ENCODE measurements at places on chromosomes 4 and X.

- no peak for DNase-seq
Measured at GRCh38 chrX:47814851-47815250, 21.9 kb upstream of the ZNF81 start.

- DNase-seq: no peak
Measured at GRCh38 chrX:122184791-122185190, 999.3 kb upstream of the GRIA3 start.

DNA sequence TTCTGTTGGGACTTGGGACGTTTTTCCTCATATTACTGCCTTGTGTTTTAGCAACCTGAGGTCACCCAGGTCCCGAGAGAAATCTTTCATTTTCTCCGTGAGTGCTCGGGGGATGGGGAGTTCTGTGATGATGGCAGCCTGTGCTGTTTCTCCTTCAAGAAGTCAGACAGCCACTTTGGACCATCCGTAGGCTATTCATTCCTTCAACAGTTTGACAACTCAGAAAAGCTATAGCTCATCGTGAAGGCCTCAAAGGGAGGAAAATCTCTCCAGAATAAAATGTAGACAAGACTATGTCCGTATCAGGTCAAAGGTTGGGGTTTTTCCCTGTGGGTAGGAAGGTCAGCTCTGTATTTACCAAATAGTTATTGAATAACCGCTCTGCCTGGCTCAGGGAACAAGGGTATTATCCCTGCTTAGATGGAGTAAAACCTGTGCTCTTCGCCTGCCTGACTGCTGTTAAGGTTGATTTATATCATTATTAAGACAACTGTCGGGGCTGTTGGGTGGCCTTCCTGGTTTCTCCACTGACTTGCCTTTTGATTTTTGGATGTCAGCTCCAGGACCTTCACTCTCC, 36.6 kb downstream of the FAM114A1 start:
- DNase-seq: no peak

- no peak for DNase-seq
Measured at GRCh38 chrX:37993837-37994619, 12.3 kb upstream of the SYTL5 start.

DNA sequence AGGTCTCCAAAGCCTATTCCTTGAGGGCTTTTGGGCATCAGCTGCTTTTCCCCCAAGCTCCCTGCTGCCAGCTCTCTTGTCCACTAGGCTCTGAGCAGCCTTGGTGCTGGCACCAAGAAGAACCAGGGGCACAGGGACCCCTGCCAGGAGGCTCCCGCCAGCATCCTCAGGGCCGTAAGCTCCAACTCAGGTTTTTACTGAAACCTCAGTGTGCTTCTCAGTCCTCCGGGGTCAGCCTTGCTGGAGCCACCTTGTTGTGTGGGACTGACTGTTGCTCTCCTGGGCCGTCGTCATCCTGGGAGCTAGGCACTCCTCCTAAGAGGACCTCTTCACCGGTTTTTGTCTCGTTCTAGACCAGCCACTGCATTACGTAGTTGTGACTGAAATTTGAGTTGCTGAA, 38.9 kb downstream of the NOP14 start:
- DNase-seq: no peak

DNA sequence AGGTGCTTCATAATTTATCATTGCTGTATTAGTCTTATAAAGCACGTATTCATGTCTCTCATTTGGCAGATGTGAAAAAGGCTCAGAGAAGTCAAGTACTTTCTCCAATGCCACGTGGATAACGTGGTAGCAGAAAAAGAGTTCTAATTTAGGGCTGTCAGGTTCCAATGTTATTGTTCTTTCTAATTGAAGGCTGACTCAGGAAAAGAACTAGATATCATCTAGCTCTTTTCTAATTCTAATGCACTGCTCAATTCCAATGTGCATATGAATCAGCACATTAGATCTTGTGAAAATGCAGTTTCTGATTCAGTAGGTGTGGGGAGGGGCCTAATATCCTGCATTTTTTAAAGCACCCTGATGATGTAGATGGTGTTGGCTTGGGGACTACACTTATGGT, 22.8 kb downstream of the AGA start:
- no peak for DNase-seq

- DNase-seq: no peak
Measured at GRCh38 chr4:152578670-152579069, 42.8 kb upstream of the FBXW7 start.

GRCh38 chrX:128622296-128622695, 570.1 kb upstream of the ACTRT1 start:
- DNase-seq: no peak

- no peak for DNase-seq
Measured at GRCh38 chr4:55931043-55931442, 17.7 kb upstream of the CEP135 start.

GRCh38 chr4:95059663-95060062, 301.9 kb downstream of the BMPR1B start:
- no peak for DNase-seq

- DNase-seq: no peak
Measured at GRCh38 chrX:44874420-44875184, 1.6 kb downstream of the KDM6A start.

DNA sequence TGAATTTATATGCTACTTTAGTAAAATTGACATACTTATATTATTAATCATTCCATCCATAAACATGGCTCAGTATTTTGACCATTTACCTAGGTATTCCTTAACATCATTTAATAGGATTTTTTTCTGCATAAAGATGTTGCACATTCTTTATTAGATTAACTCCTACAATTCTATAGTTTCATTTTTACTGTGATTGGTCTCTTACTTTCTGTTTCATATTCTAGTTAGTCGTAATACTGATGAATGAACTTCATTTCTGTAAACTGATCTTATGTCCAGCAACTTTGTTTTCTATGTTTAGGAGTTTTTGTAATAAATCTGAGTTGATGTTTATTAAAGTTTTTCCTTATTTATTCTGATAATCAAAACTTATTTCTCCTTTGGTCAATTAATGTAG, 278.2 kb upstream of the CXXC4 start:
- no peak for DNase-seq

GRCh38 chr4:187666697-187667494, 328.7 kb upstream of the ZFP42 start:
- no peak for DNase-seq

DNA sequence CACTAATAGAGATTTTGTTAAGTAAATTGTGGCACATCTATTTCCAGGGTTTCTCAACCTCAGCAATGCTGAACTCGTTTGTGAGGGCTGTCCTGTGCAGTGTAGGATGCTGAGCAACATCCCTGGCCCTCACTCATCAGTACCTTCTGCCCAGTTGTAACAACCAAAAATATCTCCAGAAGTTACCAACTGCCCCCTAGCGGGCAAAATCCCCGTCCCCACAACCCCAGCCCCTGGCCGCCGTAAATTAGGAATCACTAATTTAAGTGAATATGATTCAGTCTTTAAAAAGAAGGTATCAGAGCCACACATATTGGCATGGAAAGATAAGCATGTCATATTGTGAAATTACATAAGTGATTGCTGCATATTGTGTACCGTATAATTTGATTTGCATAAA, 123.4 kb downstream of the ASB9 start:
- DNase-seq: no peak

DNA sequence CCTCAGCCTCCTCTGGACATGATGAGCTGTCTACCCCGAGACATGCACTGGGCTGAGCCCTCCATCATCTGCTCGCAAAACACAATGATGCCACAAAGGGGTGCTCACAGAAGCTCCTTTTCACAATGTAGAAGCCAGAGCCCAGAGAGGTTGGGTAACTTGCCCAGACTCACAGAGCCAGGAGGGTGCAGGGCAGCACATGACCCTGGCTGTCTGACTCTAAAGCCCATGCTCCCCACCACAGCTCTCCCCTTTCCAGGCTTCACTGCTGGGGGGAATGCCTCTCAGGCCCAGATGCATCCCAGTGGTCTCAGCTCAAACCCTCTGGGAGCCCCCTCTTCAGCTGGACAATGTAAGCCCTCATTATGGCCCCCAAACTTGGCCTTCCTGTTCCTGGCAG, 98.4 kb upstream of the AFAP1 start:
- no peak for DNase-seq

DNA sequence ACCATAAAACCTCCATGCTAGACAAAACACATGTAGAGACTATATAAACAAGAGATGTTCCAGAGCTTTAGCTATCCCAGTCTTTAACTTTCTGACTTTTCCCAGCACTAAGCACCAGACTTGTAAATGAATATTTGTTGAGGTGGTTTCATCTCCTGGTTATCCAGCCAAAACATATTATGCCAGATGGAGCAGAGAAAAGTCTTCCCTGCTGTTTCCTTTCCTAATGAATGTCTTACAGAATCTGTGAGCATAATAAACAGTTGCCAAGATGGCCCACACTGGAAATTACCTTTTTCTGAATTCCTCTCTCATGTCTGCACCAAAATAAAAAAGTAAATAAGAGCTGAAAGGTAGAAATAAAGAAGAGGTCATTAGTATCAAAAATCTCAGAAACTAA, 159.2 kb downstream of the TECRL start:
- no peak for DNase-seq

- DNase-seq: no peak
Measured at GRCh38 chr4:168857546-168858314, 152.3 kb downstream of the CBR4 start.

GRCh38 chr4:121164291-121164690, at the start of gene TNIP3:
TSS of gene TNIP3 (minus strand) at chr4:121164321. CDS start at chr4:121164125, 196 bp downstream.
- DNase-seq: no peak

- DNase-seq: no peak
Measured at GRCh38 chr4:82320351-82320750, 53.4 kb downstream of the HNRNPD start.

DNA sequence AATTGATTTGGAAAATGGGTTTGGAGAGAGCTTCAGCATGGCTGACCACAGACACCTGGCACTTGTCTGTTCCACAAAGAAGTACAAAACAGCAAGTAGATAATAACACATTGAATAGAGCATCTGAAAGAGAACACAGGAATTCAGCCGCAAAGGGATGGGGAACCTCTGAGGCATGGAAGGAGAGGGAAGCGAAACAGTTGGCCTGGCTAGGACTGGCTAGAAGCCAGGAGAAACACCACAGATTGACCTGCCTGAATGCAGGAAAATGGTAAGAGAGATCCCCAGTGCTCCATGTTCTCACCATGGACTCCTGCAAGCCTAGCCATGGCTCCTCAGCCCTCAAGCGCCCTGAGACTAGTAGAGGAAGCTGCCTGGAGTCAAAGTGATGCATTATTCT, 169.7 kb upstream of the SH3RF1 start:
- no peak for DNase-seq

GRCh38 chrX:115584696-115585095, 23.7 kb downstream of the PLS3 start:
- no peak for DNase-seq

GRCh38 chr4:38958453-38959190, 73.6 kb downstream of the TMEM156 start:
- no peak for DNase-seq

DNA sequence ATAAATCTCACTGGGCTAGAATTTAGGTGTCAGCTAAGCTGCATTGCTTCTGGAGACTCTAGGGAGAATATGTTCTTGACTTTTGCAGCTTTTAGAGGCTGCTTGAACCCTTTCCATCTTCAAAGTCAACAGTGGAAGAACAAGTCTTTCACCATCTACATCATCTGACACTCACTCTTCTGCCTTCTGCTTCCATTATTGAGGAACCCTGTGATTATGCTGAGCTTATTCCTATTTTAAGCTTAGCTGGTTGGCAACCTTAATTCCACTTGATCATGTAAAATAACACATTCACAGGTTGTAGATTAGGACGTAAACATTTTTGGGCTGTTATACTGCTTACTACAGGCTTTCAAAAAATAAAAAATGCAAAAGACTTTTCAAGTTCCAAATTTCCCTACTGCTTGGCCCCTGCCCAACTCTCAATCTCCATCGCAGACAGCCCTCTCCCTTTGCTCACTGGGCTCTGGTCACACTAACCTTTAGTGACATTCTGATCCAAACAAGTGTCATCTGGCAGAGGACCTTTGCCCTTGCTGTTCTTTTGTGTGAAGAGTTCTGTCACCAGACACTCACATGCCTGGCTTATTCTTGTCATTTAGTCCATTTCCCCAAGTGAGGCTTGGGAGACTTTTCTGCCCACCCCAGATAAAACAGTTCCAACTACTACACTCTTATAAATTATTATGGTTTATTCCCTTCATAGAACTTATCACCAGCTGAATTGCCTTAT, 1056.0 kb downstream of the STIM2 start:
- DNase-seq: no peak

- DNase-seq: no peak
Measured at GRCh38 chr4:109921384-109921808, 8.7 kb downstream of the EGF start.

GRCh38 chr4:94913316-94913715, 155.6 kb downstream of the BMPR1B start:
- DNase-seq: no peak

- DNase-seq: no peak
Measured at GRCh38 chr4:122591196-122591595, 29.7 kb downstream of the IL21 start.
